ENCODE measurements at places on chromosomes 16 and 17.
A peak's percentile ranks its signal among the peaks of the same experiment; 100 is the strongest.

DNA sequence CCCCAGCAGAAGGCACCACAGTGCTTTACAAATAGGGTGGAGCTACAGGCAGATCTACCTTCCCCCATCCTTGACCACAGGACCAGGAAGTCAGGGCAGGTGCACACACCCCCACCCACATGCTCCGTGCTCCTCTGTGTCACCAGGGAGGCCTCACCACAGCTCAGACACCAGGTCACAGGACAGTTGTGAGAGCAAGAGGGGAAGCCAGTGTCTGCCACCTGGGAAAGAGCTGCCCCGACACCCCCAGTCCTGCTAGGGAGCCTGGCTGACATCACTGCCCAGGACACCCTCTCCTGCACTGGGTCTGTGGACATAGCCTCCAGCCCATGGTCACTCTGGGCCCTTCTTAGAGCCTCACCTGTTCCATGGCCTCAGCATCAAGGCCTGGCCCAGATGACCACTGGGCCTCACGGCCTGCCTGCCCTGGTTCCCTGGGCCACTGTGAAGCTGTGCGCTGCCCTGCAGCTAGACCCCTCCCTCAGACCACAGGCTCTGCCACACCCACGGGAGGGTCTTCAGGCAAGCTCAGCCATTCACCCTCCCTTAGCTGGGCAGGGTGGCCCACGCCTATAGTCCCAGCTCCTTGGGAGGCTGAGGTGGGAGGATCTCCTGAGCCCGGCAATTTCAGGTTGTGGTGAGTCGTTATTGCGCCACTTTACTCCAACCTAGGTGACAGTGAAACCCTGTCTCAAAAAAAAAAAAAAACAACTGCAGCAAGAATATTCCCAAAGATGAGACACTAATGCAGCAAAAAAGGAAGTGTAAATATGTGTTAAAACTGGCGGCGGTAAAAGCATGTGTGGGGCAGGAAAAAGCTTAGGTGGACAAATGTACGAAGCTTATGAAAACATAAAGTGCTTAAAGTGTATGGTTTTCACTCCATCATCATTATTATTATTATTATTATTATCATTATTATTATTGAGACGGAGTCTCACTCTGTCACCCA is 14.2 kb downstream of the POLR3K start:
- no peak for DNase-seq

DNA sequence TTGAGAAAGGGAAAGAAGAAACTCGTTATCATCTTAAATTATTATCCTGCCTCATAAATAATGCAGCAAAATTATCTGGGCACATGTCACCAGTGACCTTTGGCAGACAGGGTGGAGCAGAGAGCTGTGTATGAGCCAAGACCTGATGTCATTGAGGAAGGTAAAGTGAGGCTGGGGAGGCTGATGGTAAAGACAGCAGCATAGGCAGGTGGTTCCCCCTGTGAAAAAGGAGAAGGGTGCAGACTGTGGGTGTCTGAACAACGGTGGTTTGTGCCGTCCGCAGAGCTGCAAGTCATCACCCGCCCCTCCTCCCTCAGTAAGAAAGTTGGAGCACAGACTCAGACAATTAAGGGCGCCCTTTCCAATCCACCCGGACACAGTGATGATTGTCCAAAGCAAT is 30.8 kb upstream of the METTL16 start:
- peak; percentile 66 for DNase-seq

DNA sequence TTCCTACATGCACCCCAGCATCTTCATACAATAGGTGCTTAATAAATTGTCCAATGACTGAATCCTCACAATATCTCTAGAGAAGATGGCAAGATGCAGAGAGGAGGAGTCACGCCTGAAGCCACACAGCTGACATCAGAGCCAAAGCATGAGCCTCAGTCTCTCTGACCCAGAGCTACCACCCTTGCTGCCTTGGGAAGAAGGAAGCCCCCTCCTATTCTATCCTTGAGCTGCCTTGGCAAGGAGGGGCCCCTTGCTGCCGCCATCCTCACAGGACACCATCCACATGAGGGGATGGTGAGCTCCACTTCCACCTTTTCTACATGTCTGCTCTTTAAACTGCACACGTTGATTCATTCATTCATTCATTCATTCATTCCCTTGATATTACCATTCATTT is 37.0 kb upstream of the C16orf78 start:
- DNase-seq: no peak

GRCh38 chr17:38653230-38653629 is 21.5 kb downstream of the EPOP start:
- DNase-seq: no peak

- no peak for DNase-seq
These were observed 874 bp downstream of the SLC25A19 start for GRCh38 chr17:75288359-75288758.

- DNase-seq: no peak
These were observed 3.1 kb upstream of the MMP2 start for GRCh38 chr16:55475919-55476318.

DNA sequence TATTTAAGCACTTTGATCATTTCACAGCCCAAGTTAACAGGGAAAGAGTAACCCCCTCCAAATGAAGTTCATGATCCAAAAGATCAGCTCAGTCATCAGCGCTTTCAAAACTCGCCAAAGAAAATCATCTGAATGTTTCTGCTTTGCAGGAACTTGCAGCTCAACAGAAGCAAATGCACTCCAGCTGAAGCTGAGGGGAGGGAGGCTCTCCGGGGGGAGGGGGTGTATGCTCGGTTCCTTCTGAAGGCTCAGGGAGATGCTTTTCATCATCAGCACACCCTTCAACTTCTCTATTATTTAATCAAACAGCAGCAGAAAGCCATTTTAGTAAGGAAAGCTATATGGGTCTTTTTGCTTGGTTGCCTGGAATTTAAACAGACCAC is 24.4 kb upstream of the ERN1 start:
- DNase-seq: no peak

DNA sequence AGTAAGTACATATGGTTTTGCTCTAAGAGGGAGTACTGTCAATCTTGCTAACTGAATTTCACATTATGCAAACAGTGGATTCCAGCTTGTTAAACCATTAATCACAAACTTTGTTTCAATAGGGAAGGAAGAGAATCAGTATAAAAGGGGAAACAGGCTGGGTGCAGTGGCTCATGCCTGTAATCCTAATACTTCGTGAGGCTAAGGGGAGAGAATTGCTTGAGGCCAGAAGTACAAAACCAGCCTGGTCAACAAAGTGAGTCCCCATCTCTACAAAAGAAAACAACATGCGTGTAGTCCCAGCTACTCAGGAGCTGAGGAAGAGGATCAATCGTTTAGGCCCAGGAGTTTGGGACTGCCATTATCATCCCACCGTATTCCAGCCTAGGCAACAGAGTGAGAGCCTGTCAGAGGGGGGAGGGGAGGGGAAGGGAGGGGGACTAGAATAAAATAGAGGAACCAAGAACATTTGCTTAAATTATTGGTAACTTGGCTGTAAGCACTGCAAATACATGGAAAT is 65.7 kb downstream of the FBXL20 start:
- DNase-seq: peak; percentile 91

- DNase-seq: no peak
These were observed 151.5 kb downstream of the STX8 start for GRCh38 chr17:9424071-9424640.

- no peak for DNase-seq
These were observed 6.7 kb downstream of the RPRML start for GRCh38 chr17:46972346-46972745.

GRCh38 chr17:65418622-65419021 is 142.8 kb downstream of the AXIN2 start:
- DNase-seq: no peak

- no peak for DNase-seq
These were observed 3.6 kb downstream of the MAP2K4 start for GRCh38 chr17:12024327-12024726.

DNA sequence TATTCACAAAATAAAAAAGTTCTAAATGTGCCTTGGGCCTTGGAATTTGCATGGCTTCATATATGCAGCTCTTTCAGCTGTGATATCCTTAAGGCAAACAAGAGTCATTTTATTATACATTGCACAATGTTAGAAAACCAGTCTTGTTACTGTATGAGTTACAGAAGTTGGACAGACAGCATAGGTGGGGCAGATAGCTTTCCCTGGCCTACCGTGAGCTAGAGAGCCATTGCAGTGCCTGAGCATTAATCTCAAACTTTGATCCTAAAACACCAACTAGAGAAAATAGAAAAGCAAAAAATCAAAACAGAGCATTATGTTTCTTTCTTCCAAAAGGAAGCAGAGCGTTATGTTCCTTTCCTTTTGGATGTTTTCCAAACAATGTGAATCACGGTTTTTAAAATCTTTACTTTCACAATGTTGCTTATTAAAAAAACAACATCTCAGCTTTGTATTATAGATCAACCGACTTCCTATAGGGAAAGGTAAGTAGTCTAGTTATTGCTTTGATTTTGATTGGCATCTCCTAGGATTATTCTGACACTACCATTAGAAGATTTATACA is 32.2 kb downstream of the ARHGAP44 start:
- DNase-seq: no peak
